ENCODE measurements at places on chromosomes 16 and 17.
A peak's percentile ranks its signal among the peaks of the same experiment; 100 is the strongest.

DNA sequence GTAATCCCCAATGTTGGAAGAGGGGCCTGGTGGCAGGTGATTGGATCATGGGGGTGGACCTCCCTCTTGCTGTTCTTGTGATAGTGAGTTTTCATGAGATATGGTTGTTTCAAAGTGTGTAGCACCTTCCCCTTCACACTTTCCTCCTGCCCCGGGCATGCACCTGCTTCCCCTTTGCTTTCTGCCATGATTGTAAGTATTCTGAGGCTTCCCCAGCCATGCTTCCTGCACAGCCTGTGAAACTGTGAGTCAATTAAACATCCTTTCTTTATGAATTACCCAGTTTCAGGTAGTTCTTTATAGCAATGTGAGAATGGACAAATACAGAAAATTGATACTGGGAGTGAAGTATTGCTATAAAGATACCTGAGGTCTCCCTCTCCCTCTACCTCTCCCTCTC, 29.4 kb downstream of the RNF112 start:
- DNase-seq: no peak

DNA sequence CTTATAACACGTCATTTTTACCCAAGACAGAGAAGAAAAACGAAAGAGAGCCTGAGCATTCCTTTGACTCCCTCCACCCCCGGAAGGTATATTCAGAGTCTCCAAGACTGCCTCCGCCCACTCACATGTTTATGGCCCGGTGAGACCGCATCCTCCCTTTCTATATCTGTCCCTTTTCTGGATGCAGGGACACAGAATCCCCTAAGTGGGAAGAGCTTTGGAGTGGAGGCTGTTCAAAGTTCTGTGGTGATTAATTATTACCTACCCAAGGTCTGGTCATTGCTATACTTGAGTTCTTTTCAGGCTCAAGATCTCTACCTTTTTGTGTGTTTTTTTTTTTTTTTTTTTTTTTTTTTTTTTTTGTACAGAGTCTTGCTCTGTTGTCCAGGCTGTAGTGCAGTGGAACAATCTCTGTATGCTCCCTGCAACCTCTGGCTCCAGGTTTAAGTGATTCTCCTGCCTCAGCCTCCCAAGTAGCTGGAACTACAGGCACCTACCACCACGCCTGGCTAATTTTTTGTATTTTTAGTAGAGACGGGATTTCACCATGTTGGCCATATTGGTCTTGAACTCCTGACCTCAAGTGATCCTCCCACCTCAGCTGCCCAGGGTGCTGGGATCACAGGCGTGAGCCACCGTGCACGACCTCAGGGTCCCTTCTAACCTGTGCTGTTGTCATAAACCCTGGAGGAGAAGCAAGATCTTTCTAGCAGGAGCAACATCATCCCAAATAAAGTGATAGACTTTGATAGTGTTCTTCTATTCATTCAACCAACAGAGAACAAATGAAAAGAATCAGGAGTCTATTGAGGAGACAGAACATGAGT, 407.1 kb downstream of the WWOX start:
- no peak for DNase-seq

GRCh38 chr17:77793971-77794235, 164.6 kb upstream of the TNRC6C start:
- DNase-seq: no peak

- DNase-seq: no peak
These were observed 65.3 kb upstream of the NUDT7 start for GRCh38 chr16:77657016-77657415.

DNA sequence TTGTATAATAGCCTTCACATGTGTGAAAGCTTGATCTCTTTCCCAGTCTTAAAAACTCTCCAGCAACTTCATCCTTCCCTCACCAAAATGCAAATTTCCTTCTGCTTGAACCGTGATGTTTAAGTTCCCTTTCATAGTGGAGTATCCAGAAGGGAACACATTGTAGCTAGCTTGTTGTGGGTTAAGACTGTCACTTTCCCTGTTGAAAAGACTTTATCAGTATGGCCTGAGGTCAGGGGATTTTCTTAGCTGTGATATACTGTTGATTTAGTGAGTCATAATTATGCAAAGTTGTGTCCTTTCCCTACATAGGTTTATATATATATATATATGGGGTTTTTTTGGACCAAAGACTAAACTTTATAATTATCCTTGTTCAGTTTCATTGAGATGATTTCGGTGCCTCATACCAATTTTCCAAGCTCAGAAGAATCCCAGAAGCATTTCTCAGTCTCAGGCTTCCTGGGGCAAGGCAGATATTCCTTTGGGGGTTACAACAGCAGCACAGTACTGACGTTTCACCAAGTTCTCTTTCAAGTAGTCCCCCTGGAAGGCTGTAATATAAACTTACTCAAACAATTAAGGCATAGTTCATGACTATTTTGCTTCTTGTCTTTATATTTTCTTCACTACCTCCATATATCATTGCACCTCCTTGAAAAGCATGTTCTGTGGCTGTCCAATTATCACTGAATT, 35.7 kb downstream of the ESRP2 start:
- DNase-seq: peak; percentile 23

DNA sequence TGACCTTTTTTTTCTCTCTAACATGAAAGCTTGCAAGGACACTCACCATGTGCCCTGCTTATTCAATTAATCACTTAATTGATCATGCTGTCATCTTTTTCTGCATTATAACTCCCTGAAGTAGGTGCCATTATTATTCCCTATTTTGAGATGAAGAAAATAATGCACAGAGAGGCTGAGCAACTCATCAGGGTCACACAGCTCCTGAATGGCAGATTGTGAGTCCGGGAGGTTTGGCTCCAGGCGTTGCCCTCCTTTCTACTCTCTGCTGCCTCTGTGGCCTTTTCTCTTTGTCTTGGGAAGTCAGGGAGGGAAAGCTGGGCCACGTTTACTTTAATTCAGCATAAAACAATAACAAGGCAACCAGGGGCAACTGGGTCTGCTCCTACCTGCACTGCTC, 17.2 kb upstream of the N4BP1 start:
- DNase-seq: no peak

DNA sequence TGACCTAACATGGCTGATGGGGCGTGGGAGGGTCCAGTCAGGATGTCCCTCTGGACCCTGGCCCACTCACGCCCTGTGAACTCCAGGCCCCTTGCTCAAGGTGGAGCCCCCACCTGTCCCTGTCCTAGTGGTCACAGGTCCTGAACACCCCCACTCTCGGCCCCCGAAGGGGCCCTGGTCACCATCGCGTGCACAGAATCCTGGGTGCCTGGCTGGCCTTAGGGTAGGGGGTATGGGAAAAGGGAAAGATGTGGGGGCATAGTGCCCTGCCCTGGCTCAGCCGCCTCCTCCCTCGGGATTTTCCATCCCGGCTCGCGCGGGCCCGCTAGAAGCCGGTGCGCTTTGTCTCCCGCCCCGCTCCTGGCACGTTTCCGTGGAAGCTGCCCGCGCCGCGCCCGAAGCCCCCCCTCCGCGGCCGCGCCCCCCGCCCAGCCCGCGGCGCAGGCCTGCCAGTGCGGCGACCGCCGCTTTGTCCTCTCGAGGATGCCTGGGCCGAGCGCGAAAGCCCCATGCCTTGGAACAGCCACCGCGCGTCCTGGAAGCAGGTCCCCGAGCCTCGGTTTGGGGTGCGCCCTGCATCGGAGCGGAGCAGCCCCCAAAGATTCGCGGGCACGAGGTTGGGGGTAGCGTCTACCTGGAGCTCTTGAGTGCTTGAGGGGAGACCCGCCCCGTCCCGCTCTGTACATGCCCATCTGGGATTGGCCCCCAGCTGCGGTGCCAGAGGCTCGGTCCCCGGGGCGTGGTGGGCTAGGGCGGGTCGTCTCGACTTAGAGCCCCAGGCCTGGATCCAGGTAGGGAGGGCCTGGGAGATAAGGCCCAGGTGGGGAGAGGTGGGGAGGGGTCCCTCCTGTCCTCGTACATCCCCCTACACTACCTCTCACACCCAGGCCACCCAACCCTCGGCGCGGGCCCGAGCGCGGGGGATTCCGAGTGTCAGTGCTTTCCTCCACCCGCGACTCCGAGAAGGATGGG, 1.3 kb downstream of the SMPD3 start:
- DNase-seq: peak; percentile 18

DNA sequence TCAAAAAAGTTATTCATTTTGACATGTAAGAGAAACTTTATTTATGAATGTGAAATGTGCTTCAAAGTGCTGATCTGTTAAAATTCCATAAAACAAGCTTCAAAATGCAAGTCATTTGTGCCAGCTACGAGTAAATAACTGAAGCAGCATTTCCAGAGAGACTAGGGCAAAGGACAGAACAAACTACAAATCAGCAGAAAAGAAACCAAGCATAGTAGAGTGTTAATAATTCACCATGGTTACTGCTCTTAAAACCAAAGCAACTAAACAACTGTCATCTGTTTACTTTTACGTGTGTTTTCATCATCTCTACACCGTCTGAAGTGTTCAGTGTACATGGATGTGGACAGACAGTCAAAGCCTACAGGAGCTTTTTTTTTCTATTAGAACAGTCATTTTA, 1.6 kb upstream of the ASPA start:
- DNase-seq: no peak

GRCh38 chr16:28098171-28098958, 34.9 kb upstream of the GSG1L start:
- DNase-seq: no peak

DNA sequence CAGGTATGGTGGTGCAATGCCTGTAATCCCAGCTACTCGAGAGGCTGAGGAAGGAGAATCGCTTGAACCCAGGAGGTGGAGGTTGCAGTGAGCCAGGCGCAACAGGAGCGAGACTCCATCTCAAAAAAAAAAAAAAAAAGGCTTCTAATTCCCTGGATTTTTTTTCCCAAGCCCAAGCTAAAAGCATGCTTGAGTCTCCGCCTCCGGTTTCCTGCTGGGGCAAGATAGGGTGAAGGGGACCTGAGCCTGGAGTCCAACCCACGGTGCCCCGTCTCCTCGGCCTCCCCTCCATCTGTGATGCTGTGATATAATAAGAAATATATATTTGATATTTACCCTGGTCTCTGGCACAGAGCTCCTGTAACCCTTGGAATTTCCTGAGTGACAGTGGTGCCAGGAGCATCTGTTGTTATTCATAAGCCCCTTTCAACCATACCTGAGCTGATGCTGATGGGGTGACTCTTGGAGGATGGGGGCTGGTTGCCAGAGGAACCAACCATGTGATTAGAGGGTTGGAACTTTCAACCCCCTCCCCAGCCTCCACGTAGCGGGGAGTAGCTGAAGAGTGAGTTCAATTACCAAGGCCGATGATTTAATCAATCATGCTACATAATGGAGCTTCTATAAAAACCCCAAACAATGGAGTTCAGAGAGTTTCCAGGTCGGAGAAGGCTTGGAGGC, 12.8 kb upstream of the TNK1 start:
- no peak for DNase-seq

GRCh38 chr16:86452451-86452850, 57.9 kb upstream of the FOXF1 start:
- DNase-seq: no peak

- no peak for DNase-seq
These were observed 3.9 kb downstream of the NAGS start for GRCh38 chr17:44008205-44008909.

GRCh38 chr16:75394941-75395340, 38.4 kb downstream of the CFDP1 start:
- no peak for DNase-seq

DNA sequence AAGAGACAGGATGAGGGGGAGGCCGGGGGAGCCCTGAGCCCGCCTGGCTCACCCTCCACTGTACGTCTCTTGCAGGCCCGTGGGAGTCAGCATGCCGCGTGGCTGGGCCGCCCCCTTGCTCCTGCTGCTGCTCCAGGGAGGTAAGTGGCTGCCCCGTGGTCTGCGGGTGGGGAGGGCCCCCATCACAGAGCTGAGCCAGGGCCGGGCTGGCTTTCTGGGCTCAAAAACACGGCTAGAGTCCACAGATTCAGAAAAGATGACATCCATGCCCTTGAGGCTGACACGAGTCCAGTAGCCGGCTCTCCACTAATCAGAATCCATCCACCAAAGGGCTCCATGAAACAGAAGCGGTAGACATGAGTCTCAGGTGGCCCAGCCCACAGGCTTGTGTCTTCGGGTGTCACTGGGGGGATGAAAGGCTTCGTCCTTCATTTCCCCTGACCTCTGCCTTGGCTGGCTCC, 28.0 kb downstream of the IL21R start:
- no peak for DNase-seq

DNA sequence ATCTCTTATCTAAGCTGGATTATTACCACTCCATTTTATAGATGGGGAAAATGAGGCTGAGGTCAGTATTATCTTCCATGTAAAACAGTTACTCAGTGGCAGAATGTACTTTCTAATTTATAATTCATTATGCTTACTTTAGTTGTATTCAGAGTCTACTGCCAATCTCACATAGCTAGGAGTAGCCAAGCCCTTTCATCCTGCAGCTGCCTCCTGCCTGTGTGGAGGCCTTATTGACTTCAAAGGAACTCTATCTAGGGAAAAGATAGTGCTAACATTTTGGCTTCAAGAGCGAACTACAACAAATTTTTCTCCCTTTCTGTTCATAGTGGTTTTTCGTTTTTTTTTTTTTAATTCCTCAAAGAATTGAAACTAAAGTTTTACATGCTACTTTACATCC, 12.9 kb downstream of the RPGRIP1L start:
- no peak for DNase-seq

Data from GM20000 (cell line).